Airway epithelial cell (primary cell): ENCODE measurements at places on chromosomes 1 and 21. TPM values are rescaled to one million over a fixed set of nuclear protein-coding genes. Genes with fewer than 3 reads are reported as not detected.

AMY1A gene
- not detected in 2 replicates for total RNA-seq

PALMD gene
- 9.6 and 13.6 TPM in 2 replicates for total RNA-seq

ZSCAN20 gene
- 3.1 and 4.6 TPM in 2 replicates for total RNA-seq

VAV3 gene
- total RNA-seq = 7.2 and 7.3 TPM in 2 replicates

CD1E gene
- not detected in 2 replicates for total RNA-seq

LCE3D gene
- total RNA-seq = 0.60 TPM in 1 of 2 replicates, not detected in the other

PLPPR4 gene
- total RNA-seq = not detected in 2 replicates

HAO2 gene
- not detected in 2 replicates for total RNA-seq

PADI1 gene
- total RNA-seq = 7.9 and 12.2 TPM in 2 replicates

PAFAH2 gene
- 12.0 and 12.6 TPM in 2 replicates for total RNA-seq

VCAM1 gene
- 0.07 TPM in 1 of 2 replicates, not detected in the other for total RNA-seq

KCNA3 gene
- not detected in 2 replicates for total RNA-seq

FNDC5 gene
- total RNA-seq = not detected in 2 replicates
